ENCODE measurements at places on chromosomes 11 and 22.

- DNase-seq = no peak
These were observed 129.7 kb downstream of the ST3GAL4 start for GRCh38 chr11:126485021-126485792.

DNA sequence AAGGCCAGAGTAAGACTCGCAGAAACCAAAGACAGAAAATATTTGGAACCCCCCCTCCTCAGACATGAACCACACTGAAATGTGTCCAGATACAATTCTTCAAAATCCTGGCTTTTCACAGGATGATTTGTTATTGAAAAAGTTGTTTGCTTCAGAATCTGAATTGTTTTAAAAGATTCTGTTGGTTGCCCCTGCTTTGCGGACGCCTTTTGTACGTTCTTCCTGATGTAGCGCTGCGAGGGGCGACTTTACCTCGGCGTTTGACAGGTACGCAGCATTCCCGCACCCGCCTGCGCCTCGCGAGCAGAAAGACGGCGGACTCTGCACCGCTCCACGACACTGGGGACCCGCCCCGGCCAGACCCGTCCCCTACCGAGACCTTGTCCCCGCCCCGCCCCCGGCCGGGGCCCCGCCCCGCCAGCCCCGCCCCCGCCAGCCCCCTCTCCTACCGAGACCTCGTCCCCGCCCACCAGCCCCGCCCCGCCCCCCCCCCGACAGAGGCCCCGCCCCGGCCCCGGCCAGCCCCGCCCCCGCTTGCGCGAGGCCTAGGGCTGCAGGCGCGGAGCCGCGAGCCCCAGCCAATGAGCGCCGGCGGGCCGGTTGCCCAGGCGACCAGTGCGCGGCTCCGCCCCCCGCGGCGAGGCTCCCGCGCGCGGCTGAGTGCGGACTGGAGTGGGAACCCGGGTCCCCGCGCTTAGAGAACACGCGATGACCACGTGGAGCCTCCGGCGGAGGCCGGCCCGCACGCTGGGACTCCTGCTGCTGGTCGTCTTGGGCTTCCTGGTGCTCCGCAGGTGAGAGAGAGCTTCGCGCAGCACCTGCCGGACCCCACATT is at the start of gene GLB1L2:
GLB1L2 (plus strand) TSS at position 635 of the 835 bp plus-strand sequence; CDS start at position 709, 74 bp downstream.
- peak; percentile 3 for DNase-seq

DNA sequence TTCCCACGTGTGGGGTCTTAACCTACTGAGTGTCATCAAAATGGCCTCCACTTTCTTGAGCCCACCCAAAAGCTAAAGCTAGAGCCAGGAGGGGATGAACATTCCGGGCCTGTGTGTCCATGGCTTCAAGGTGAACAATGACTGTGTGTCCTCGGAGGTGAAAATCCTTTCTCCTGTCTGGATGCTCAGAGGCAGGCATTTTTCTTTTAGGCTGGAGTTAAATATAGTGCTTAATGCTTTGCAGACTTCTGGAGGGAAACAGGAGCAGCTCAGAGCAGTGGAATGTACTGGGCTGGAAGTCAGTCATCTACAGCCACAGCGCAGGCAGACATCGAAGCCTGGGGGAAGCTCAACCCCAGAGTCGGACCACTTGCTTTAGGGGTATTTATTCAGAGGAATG is 68.6 kb upstream of the TMEM45B start:
- DNase-seq = no peak

DNA sequence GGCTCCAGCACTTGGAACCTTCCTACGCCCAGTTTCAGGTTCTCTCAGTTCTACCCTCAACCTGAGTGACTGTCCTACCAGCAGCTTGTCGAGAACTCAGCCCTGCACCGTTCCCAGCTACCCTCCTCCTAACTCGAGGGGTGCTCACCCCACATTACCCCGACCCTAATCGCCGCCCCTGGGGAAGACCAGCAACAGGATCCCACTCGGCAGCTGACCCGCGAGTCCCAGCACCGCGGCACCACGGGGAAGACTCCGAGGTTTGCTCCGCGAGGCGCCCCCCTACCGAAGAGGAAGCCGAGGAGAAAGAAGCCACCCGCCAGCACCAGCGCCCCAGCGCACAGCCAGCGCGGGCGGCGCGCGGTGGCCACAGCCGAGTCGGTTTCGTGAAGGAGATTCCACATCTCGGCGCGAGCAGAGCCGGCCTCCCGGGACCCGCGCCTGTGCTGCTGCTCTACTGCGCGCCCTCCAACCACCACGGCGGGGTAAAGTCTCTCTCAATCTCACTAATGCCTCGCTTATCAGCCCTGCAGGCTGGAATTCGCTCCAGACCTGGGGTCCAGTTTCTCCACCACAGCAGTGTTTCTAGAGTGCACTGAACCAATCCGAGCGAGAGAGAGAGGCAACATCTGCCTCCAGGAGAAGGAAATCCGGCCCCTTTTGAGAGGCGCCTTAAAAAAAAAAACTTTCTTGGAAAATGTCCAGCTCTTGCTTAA is at the start of gene FOLH1:
FOLH1 (minus strand) TSS at position 597 of the 716 bp plus-strand sequence; CDS start at position 404, 193 bp downstream.
- DNase-seq = no peak

DNA sequence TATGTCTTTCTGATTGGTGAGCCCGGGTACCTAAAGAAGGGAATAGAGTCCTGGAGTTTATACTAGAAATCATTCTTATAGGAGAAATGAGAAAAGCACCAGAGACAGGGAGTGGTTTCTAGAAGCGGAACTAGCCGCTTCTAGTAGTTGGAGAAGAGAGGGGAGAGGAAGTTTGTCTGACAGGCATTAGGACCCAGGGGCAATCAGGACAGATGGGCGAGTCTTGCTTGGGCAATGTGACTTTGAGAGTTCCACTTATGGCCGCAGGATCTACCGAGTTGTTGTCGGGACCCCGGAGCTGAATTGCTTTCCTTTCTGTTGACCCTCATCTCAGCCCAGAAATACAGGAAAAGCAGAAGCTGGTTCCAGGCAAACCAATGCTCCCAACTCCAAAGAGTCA is 596.8 kb upstream of the CNTN5 start:
- no peak for DNase-seq

GRCh38 chr11:58965246-58965985 is 26.1 kb downstream of the GLYATL1 start:
- no peak for DNase-seq

- DNase-seq = no peak
These were observed 24.4 kb upstream of the IZUMO1R start for GRCh38 chr11:94279996-94280395.

DNA sequence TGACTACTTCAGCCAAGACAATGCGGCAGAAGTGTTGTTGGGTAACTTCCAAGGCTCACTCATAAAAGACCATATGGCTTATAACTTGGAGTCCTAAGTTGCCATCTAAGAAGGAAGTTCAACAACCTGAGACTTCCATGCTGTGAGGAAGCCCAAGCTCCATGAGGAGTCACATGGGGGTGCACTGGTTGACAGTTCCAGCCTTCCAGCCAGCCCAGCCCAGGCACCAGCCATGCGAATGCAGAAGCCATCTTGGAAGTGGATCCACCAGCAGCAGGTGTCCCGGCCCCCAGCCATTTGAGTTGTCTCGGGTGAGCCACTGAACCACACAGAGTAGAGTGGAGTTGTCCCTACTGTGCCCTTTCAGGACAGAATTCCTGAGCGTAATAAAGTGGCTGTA is 32.8 kb upstream of the WNT7B start:
- no peak for DNase-seq
